RPMI8226 (cell line): ENCODE measurements at places on chromosomes 2 and 18.

DNA sequence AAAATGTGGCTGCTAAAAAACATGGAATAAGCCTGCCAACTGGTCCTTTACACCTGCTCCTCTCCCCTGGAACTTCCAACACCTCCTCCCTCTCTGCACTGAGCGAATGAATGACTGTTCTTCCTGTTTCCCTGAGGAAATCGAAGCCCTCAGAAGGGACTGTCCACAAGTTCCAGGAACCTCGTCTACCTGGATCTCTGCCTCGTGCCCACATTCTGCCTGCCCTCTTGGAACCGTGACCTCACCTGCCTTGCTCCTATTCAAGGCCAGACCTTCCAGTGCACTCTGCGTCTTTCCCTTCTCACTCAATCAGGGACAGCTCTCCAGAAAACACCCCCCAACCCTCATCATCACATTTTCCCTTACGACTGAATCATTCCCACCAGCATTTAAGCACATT lies 4.4 kb upstream of the CAB39 start:
- DNase-seq, result no peak

- DNase-seq, result peak; percentile 51
Measured at GRCh38 chr18:27110319-27110718, 74.8 kb downstream of the CHST9 start.

GRCh38 chr2:186455613-186456012 lies 30.4 kb upstream of the ZC3H15 start:
- DNase-seq, result no peak

DNA sequence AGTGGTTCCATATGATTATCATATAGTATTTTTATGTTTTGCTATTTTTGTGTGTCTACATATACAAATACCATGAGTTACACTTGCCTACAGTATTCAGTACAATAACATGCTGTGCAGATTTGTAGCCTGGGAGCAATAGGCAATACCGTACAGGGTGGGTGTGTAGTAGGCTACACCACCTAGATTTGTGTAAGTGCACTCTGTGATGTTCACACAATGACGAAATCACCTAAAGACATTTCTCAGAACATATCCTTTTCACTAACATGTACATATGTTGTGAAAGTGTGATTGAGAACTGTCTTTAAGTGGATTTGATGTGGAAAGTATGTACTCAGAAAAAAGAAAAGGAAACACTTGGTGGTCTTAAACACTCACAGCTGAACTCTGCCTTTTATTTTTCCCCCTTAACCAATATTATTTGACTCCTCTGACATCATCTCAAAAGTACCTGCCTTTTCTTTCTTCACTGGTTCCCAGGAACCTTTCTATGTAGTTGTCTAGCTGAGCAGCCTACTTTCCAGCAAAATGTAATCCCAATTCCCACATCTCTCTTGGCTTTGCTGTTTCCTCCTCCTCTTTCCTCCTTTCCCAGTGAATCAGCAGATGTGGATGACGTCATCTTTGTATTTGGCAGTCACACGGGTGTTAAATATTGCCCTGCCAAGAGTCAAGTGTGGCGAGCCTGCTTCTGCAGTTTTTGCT lies 47.7 kb downstream of the OSBPL6 start:
- no peak for DNase-seq

- DNase-seq, result no peak
Measured at GRCh38 chr2:40358783-40359182, 93.1 kb downstream of the SLC8A1 start.

GRCh38 chr18:63109022-63109421 lies 210.5 kb downstream of the BCL2 start:
- no peak for DNase-seq

- no peak for DNase-seq
Measured at GRCh38 chr2:122999258-122999657, 1025.8 kb upstream of the CNTNAP5 start.

GRCh38 chr18:23324056-23324811 lies 128.9 kb upstream of the RIOK3 start:
- no peak for DNase-seq

GRCh38 chr2:37767959-37768925 lies 96.8 kb upstream of the CDC42EP3 start:
- DNase-seq, result no peak

GRCh38 chr2:38065502-38066135 lies 10.3 kb downstream of the CYP1B1 start:
- DNase-seq, result no peak

DNA sequence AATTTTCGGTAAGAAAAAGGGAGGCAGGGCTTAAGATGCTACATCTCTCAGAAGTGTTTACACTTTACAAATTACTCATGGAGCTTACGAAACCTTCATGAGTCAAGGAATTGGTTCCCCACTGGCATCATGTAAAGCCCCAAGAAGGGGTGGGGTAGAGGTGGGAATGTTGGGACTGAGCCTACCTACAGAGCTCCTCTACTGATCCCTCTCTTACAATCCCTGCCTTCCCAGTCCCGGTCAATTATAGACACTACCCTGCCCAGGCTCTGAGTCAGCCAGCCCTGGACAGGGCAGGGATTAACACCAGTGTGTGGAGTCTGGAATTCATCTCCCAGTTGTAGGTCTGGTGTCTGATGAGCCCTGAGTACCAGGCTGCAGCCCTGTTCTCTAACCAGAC lies 248.9 kb downstream of the PAX3 start:
- no peak for DNase-seq

- peak; percentile 43 for DNase-seq
Measured at GRCh38 chr2:185291035-185291647, 447.5 kb upstream of the FSIP2 start.

DNA sequence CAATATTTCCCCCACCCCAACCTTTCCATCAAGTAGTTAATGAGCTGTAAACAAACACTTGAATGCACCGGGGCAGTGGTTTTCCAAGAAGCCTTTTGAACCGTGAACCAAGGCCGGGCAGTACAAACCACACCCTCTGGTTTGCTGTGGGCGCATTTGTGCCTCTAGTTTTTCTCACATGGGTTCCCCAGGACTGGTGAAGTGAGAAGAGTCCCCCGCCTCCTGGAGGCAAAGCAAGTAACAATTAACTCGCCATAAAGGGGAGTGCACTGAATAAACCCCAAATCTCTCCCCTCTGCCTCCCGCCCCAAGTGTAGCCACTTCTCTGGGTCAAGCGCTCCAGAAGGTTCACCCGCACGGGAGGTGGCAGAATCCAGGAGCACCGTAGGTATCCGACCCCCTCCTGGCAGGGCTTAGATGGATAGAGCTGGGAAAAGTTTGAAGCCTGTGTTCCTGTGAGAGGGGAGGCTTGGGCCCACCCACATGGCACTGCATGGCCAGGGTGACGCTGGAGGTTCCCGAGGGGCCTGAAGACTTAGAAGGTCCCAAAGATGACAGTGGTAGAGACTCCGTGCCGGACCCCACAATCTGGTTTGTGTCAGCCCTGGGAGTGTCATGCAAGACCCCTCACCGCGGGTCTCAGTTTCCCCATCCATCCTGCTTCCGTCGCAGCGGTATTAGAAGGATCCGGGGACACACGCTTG lies 182.2 kb downstream of the SMAD2 start:
- DNase-seq, result no peak

GRCh38 chr2:7428454-7429204 lies 511.4 kb downstream of the RNF144A start:
- DNase-seq, result no peak

GRCh38 chr2:215731108-215731658 lies 282.2 kb downstream of the MREG start:
- no peak for DNase-seq

DNA sequence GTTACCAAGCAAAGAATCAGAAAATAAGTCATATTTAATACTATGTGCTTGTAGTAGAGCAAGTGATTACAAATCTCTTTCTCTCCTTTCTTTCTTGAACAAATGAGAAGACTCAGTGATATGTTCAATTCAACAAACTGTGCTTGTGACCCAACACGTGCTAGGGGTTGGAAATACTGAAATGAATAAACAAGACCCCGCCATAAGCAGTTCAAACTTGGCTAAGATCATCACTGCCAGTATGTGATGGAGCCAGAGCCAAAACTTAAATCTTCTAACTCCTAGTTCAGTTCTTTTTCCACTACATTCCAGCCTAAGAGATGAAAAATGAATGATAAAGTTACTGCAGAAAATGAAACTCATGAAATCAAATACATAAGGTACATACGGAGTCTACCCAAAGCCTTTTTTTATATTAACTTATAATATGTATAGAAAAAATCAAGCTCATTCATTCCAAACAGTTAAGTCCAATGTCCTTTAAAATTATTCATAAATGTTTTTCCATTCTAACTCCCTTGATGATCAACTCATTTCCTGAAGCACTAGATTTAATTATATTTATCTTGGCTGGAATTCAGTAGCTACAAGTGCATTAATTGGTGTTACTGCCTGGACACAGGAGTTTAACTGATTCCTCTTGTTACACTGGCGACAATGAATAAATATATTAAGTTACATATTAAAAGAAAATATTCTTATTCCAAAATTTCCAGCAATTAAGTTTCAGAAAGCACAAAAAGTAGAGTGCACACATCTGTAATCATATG lies 36.0 kb downstream of the GALNT3 start:
- DNase-seq, result no peak

DNA sequence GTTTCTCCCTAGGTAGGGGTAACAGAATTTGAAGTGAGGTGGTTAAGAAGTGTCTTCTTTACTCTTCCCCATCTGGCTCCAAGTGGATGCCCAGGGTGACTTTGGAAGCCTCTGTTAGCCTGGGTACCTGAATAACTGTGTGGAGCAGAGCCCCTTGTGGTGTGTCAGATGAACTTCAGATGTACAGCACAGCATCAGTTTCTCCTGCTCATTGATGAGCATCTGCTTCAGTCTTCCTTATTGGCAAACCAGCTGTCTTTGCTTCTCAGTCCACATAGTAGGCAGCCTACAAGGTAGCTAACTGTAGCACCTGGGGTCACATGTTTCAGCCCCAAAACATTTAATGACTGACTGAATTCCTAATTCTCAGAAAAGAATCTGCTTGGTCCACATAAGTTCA lies 56.2 kb upstream of the ATP8B1 start:
- DNase-seq, result peak; percentile 28

DNA sequence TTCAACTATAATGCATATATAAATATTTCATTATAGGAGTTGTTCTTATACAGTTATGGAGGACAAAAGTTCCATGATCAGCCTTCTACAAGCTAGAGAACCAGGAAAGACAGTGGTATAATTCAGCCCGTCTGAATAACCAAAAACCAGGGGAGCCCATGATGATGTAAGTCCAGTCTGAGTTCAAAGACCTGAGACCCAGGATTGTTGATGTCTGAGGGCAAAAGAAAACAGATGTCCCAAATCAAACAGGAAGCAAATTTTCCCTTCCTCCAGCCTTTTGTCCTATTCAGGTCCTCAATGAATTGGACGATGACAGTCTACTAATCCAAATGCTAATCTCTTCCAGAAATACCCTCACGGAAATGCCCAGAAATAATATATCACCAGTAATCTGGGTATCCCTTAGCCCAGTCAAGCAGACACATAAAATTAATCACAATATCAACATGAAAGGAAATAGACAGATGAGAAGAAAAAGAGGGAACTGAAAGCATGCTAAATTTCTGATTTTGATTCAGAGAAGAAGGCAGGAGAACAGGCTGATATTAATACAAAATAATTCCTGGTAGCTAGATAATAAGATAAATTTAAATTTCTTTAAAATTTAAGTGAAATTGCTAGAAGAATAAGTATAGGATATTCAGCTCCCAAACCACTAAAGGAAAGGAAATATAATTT lies 255.6 kb upstream of the CTAGE1 start:
- DNase-seq, result no peak

DNA sequence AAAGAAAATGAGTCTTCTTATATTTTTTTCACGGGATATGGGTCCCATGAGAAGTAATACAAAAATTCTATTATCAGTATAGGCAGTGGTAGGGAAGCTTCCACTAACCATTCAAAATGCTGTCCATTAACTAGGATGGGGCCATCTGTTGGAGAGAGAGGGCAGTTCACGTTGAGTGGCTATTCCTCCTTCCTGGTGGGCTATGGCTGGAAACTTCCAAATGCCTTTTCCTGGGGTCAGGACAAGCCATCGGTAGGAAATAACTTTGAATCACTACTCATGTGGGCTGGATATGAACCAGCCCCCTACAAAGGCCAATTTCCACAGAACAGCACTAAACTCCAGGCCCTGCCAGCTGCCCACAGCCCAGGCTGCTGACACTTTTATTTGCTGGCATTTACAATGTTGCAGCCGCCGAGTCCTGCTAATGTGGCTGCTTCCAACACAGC lies 156.1 kb upstream of the HNRNPA3 start:
- no peak for DNase-seq
